ENCODE measurements at places on chromosomes 4 and X.

DNA sequence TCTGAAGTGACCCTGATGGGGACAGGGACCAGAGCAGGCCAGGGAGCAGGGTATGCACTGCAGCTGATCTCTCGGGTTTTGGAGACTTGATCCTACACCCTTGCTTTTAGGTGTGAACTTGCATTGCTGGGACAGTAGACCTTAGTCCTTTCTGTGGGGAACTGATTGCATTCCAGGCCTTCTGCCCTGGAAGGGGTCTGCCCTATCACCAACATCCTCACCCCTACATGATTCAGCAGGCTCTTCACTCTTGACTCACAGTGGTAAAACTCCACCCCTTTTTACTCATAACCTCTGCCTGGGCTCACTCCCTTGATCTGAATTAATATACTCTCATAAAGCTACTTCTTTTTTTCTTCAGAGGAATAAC is 6.6 kb upstream of the DDX60L start:
- no peak for DNase-seq

GRCh38 chr4:1604706-1605205 is 79.4 kb downstream of the FAM53A start:
- no peak for DNase-seq

- DNase-seq, result no peak
Observed at GRCh38 chr4:43564107-43564506, 671.6 kb downstream of the GRXCR1 start.

GRCh38 chr4:118367872-118368271 is 15.1 kb upstream of the PRSS12 start:
- no peak for DNase-seq

- DNase-seq, result no peak
Observed at GRCh38 chr4:52932591-52933470, 70.7 kb downstream of the RASL11B start.

DNA sequence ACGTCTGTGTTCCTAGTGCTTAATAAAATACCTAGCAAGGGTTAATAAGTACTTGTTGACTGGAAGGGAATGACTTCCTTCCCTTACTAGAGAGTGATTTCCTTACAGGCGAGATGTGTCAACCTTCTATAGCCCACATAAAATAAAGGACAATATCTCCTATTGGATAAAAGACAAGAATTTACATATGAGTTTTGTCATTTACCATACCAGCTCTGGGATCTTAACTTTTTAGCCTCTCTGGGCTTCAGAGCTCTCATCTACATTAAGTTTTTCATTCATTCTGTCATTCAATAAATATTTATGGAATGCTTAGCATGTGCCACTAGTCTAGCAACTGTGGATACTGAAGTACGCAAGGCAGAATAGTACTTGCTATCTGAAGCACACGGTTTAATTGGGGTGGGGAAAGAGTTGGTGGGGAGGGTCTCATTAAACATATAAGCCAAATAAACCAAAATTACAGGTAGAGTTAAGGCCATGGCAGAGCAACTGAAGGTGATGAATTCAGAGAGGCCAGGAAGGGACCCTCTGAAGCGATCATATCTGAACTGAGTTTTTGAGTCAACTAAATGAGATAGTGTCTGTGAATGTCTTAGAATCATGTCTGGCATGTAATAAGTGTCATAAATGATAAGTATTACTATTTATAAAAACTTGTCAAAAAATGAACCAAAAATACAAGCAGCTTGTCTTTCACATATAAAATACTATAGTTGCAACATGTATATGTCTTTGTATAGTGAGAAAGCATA is 91.6 kb upstream of the BMP2K start:
- no peak for DNase-seq

DNA sequence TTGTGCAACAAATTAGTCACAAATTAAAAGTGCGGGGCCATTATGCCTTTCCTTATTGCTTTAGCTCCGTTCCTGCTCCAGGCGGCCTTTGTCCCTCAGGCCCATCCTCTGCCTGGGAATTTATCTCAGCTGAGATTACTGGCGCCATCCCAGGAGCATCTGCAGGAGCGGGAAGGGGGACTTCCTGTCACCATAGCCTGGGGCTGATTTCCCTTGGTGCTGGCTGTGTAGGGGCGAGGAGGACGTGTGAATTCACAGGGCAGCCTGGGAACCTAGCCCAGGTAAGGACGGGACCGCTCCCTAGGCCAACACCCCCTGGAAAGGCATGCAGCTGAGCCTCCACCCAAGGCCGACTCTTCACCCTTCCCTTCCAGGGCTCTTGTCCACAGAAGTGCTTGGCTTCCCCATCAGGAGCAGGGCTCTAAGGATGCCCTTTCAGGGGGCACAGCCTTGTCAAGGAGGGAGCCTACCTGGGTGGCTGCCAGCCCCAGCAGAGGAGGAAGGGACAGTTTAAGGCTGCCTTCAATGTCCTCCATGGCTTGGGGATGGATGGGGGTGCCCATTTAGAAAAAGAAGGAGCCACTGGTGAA is 72.6 kb upstream of the NKX1-1 start:
- DNase-seq, result no peak

- no peak for DNase-seq
Observed at GRCh38 chr4:158371158-158371557, 150.5 kb upstream of the RXFP1 start.

- no peak for DNase-seq
Observed at GRCh38 chr4:7196736-7197135, 4.4 kb downstream of the SORCS2 start.

DNA sequence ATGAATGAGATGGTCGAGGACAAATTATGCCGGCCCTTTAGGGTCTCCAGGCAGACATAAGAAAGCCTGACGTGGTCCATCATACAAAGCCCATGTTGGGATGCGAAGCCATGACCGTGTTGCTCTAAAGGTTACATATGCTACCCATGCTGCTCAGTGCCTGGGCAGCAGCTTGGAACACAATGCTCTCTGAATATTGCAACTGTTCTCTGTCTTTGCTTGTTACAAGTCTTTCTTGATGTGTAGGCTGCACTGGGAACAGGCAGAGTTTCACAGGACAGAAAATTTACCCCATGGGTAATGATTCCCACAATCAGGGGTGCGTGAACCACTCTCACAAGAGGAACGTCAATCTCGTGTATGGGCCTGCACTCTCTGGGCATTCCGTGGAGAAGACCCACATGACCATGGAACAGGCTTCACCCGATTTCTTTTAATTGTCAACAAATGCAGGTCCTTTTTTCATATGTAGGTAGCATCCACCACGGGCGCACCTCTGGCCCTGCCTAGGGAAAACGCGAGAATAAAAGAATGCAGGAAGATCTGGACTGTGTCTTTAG is 66.3 kb downstream of the NBDY start:
- no peak for DNase-seq

GRCh38 chr4:123398853-123399626 is 2.4 kb downstream of the SPRY1 start:
- peak; percentile 60 for DNase-seq

GRCh38 chrX:153755136-153755535 is 8.9 kb upstream of the PLXNB3 start:
- no peak for DNase-seq

- no peak for DNase-seq
Observed at GRCh38 chr4:126799416-126799815, 833.3 kb upstream of the INTU start.

DNA sequence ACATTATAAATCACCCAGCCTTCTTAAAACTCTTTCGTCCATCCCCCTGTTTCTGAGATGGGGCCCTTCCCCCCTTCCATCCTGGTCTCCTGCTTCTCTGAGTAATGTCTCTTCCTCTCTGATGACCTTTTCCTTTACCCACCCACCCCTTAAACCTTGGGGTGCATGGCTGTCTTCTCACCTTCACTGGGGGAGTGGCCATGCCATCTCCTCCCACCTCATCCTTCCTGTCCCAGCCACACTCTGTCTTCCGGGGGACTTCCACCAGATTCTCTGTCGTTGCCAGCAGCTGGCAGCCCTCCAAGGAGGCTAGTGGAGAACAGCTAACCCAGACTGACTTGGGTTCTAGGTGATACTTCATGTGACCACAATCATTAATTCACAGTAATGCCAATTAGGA is 83.2 kb upstream of the SCML1 start:
- peak; percentile 35 for DNase-seq
